ENCODE measurements at places on chromosomes 3 and 15.

- DNase-seq: no peak
Measured at GRCh38 chr15:50953302-50953701, 44.8 kb downstream of the AP4E1 start.

- DNase-seq: peak; percentile 29
Measured at GRCh38 chr3:184099806-184100686, 3.2 kb downstream of the HTR3E start.

- DNase-seq: no peak
Measured at GRCh38 chr15:68479870-68480269, 47.9 kb upstream of the ITGA11 start.

GRCh38 chr3:98623572-98624280 lies 30.3 kb upstream of the CPOX start:
- no peak for DNase-seq

DNA sequence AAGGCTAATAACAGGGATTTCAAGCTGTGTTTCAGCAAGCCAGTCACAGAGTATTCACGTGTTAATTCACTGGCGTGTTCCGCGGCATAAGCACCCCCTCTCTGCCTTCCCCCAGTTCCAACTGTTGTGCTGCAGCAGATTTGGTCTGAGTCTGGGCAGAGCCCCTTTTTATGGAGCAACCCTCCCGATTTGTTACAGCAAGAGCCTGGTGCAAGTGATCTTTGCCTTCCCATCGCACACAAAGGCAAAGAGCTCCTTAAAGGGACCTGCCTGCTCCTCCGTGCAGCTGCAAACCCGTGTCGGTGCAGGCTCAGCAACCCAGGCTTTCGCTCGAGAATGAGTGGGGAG lies 170.5 kb downstream of the KCNAB1 start:
- no peak for DNase-seq

GRCh38 chr3:2360815-2361214 lies 262.1 kb downstream of the CNTN4 start:
- no peak for DNase-seq

- DNase-seq: no peak
Measured at GRCh38 chr3:172627057-172627809, 83.6 kb downstream of the NCEH1 start.

DNA sequence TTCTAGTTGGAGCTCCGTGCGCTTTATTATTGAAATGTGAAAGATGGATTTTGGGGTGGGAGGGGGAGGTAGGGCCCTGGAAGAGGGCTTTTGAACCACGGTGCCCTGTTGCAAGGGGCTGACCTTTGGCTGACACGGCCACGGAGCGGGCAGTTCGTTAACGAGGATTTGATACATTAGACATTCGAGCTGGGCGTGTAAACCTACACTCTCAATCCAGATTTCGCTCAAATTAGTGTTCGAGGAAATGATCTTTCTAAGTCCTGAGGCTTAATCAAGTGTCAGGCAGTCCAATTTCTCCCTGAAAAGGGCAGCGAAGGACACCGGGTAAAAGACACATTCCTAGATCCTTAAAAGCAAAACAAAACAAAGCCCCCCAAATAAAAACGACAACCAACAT lies 13.0 kb downstream of the ZIC1 start:
- DNase-seq: no peak

DNA sequence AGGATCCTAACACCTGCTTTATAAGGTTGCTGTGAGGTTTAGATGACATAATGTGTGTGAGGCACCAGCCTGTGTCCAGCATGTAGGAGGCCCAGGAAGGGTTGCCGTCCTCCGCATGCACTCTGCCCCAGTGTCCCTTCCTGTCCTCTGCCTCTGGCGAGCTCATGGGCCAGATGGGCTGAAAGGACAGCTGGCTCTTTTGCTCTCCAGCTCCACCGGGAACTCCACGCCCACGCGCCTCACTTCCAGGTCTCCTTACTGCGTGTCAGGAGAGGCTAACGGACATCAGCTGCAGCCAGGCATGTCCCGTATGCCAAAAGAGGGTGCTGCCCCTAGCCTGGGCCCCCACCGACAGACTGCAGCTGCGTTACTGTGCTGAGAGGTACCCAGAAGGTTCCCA lies 12.2 kb downstream of the MUC20 start:
- DNase-seq: no peak

GRCh38 chr3:107925851-107926250 lies 165.0 kb downstream of the CD47 start:
- DNase-seq: no peak

DNA sequence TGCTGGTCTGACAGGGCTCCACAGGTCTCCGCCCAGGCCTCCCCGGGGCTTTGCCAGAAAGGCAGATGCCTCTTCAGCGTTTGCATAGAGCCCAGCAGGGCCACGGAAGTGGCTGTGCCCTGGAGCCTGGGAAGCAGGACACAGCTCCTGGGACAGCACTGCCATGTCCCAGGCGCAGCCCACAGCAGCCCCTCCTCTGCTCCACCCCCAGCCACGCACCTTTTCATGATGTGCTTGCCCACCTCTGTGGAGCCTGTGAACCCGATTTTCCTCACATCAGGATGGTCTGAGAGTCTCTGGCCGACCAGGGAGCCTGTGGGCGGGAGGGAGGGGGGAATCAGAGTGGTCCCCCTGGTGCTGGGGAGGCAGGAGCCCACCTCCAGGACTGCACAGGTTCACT lies 33.9 kb upstream of the SLC41A3 start:
- no peak for DNase-seq

DNA sequence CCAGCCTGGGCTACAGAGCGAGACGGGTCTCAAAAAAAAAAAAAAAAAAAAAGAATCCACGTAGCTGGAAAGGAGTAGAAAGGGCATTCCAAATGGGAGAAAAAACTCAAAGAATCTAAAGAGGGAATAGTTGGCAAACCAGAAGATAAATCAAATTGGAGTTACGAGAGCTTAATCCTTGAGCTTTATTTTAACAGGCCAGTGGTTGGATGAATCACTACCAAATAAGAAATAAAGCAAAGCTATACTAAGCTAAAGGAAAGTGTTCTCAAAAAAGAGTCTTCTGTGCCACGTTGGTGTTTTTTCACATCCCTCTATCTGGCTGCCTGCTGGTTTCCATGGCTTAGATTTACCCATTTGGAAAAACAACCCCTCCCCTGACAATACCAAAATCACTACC lies 14.0 kb downstream of the VGLL4 start:
- DNase-seq: no peak

- DNase-seq: no peak
Measured at GRCh38 chr15:85692321-85692720, 102.4 kb downstream of the KLHL25 start.

- no peak for DNase-seq
Measured at GRCh38 chr3:43865887-43866528, 175.3 kb downstream of the ABHD5 start.

- DNase-seq: no peak
Measured at GRCh38 chr3:104291878-104292277, 1074.8 kb upstream of the ALCAM start.

DNA sequence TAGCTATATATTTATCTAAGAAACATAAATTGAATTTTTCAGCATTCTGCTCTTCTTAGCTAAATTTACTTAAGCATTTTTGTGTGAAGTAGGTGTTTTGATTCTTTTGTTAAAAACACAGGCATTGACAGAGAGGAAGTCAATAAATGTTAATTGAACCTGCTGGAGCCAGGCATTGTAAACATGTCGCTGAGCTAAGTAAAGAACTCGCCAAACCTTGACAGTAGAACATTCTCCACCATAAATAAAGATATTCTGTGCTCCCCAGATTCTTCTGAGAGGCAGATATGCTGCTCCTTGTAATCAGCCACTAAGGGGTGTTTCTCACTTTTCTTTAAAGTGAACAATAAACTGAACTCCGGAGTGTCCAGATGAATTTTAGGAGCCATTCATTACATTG lies 38.4 kb downstream of the SYNM start:
- DNase-seq: no peak

All from iPS-NIHi11 (cell line).